ENCODE measurements at places on chromosomes 7 and 10.

DNA sequence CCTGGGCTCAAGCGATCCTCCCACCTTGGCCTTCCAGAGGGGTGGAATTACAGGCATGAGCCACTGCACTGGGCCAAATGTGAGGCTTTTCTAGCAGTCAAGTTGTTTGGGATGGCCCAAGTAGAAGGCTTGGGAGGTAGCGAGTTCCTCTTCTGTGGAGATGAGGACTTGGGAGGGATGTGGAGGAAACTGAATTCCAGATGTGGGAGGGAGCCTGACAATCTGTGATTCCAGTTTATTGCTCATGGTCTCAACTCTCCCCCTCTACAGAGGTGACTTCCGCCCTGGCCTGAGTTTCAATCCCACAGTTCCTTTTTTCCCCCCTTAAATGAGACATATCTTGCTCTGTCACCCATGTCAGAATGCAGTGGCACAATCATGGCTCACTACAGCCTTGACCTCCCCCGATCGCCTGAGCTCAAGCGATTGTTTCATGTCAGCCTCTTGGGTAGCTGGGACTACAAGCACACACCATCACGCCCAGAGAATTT lies 3.4 kb downstream of the STYXL1 start:
- DNase-seq: no peak

- no peak for DNase-seq
Observed at GRCh38 chr7:12518920-12519681, 51.4 kb upstream of the SCIN start.

DNA sequence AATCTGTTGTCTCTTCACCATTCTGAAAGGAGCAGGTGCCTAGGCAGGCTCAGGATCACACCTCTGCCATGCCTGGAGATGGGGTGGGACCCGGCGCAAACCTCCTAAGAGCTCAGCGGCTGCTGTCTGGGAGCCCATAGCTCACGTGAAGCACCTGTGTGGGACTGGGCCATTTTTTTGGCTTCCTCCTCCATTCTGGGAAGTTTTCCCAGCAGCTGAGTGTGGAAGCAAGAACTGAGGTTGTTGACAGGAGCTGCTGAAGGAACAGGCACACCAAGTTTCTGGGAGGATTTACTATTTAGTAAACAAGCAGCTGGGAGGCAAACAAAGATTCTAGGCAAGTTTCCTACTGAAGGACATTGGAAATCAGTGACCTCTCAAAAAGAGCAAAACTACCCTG lies 77.3 kb downstream of the FAM13C start:
- no peak for DNase-seq

GRCh38 chr7:93013446-93014061 lies 104.2 kb downstream of the SAMD9 start:
- DNase-seq: no peak

- DNase-seq: no peak
Observed at GRCh38 chr7:985915-986741, 3.1 kb downstream of the CYP2W1 start.

DNA sequence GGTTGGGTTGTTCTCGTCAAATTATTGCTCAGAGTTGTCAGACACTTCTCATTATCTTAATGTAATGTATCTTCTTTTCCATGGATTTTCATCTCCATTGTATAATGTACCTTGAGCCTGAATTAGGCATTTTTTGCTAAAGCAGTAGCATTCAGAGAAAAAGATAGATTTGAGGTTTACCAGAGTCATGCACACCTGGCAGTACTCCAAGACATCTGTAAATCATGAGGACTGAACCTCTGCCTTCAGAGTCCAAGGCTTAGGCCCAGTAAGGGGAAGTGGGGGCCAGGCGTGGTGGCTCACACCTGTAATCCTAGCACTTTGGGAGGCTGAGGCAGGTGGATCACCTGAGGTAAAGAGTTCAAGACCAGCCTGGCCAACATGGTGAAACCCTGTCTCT lies 624.3 kb upstream of the MBL2 start:
- no peak for DNase-seq

- peak; percentile 23 for DNase-seq
Observed at GRCh38 chr10:9010093-9010492, 955.6 kb downstream of the GATA3 start.

DNA sequence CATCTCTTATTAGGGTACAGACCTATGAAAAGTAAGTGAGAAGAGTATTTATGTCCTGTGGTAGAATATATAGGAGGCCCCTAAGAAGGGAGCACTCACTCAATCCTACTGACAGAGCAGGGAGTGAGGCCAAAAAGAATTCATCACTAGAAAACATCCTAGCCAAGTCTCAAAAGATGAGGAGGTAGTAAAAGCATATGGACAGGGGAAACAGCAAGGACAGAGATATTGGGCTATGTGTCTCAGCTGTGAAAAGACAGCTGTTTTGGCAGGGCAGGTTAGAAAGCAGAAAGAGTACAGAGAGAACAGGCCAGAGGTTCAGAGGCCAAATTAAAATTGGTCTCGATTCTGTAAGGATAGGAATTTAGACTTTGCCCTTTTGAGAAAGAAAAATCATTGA lies 548.3 kb upstream of the ANKRD30A start:
- DNase-seq: no peak

DNA sequence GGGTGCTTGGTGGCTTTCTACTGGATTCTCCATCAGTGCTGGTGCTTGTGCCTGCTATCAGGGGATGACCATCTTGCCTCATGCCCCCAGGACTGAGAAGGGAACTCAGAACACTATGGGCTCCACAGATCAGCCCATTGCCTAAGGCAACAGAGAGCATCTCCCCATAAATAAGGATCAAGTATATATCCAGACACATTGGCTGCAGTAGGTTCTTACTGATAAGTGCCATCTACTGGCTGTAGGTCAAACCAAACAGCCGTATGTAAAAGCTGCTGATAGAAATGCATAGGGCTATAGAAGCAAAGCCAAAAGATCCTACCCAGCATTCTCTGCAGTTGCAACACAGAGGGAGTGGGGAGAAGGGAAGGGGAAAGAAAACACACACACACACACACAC lies 153.7 kb downstream of the CDK14 start:
- no peak for DNase-seq

DNA sequence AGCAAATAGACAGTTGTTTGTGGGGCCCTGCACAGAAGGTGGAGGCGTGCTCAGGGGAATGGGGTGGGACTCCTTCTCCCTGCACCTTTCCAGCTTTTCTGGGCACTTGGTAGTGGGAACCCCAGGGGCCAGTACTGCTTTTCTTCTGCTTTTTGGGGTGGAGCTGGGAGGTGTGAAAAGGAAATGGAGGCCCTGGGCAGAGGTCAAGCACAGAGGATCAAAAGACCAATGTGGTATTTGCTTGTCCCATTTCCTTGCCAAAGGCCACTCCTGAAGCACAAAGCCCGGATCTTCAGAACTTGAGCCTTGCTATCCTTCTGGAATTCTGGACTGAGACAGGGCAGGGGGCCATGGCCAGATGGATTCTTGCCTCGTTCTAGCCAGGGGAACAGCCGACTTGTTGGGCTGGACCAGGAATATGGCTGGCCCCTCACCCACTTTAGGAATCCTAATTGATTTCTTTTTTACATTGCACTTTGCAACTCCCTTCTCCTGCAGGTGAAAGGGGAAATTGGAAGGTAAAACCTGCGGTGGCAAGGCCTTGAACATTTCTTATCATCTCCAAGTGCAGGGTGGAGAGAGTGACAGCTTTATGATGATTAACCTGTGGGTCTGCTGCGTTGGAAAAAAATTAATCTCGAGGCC lies 26.5 kb downstream of the ADRA2A start:
- no peak for DNase-seq

- no peak for DNase-seq
Observed at GRCh38 chr10:14945108-14945507, 8.8 kb downstream of the DCLRE1C start.

DNA sequence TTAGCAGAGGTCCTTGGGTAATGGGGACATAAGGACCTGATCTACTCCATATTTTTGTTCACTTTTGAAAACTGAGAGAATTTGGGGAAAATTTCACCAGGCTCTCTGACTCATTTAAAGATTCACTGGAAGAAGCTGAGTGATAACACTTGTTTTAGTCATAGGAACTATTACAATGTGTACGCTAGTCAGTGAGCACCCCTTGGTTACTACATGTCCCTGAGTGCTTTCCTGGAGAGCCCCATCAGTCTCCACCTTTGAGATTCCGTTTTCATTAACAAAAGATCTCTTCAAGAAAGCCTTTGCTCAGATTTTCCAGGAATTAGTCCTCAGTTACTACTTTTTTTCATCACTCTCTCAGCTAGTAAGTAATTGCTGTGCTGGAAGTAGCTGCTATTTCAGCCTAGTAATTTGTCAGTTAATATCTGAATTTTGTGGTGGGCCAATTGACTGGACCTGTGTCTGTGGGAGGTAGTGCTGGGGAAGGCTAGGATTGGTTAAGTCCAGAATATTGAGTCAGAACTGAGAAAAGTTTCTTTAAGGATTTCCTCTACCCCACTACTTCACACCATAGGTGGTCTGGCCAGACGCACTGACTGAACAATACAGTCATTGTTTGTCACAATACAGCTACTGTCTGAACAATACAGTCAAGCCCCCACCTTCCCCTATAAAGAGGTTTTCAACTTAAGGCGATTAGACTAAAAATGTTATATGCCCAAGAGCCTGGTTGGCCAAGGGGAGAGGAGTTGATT lies 235.0 kb downstream of the CCDC7 start:
- no peak for DNase-seq

- no peak for DNase-seq
Observed at GRCh38 chr10:63068246-63068645, 64.9 kb upstream of the NRBF2 start.

DNA sequence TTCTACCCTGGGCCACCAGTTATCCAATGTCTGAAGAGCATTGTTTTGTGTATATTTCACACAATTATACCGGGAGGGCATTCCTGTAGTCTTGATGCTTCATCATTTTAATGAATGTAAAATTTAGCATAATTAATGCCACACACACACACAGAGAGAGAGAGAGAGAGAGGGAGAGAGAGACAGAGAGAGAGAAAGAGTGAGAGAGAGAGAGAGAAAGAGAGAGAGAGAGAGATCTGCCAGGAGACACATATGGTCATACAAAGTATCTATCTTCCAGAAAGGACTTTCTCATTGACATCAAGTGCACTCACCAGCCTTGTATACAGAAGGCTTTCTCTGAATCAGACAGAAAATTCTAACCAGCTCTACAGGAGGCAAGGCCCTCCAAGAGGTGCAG lies 72.3 kb downstream of the KLF6 start:
- DNase-seq: no peak

DNA sequence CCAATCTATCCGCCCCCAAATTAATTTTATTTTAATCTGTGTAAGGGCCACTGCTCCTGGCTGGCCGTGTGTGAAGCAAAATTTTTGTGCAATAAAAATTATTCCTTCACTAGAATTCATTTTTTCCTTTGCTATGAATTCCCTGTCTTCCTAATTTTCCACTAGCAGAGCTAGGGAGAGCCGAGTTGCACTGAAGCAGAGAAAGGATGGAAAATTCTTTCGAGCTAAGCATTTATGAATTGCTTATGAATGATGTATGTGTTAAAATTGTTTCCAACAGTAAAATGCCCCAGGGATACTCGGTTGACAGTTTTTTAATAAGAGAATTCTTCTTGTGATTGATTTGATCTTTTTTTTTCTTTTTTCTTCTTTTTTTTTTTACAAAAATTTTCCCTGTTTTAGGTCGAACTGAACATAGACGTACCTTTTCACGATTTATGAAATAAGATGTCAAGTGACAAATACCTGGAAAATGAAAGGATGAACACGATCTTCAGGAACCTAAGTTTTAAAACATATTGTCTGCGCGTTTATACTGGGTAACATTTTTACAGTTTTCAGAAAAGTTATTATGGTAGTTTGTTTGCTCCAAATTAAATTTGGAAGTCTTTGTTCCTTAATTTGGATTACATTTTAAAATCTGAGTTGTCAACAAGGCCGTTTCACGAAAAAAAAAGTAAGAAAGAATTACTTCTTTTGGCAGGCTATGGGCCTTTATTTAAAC lies 288.8 kb upstream of the NFE2L3 start:
- no peak for DNase-seq

DNA sequence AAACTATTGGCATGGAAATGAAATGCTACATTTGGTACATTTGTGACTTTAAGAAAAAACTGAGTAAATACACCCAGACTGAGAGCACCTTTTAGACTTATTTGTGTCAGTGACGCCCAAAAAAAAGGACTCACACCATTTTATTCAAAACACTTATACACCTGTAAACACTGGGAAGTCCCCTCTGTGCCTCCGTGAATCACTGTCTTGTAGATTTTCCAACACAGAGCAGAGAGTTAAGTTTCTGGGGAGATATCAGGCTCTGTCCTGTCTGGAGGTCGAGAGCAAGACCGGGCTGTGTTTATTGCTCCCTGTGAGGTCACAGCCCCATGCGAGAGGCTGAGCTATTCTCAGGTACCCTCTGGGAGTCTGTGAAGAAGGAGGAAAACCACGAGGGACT lies 60.7 kb upstream of the TM9SF3 start:
- DNase-seq: no peak

DNA sequence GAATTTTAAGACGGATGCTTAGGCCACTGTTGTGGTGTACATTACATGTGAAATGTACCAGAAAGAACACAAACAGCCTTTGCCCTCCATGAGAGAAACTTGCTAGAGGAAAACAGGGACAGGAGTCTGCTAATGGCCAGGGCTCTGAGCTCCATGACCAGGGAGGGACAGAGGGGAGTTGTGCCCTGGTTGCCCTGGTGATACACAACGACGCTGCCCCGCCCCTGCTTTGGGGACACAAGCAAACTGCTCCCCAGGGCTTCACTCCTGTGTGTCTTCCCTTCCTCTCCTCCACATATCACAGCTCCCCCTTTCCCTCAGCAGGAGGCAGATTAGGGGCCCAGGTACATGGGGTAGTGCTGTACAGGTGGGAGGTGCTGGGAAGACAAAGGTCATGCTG lies 36.2 kb downstream of the AMPH start:
- DNase-seq: no peak

GRCh38 chr7:155107126-155107525 lies 37.0 kb downstream of the HTR5A start:
- no peak for DNase-seq

GRCh38 chr7:81273601-81274397 lies 354.9 kb upstream of the SEMA3C start:
- no peak for DNase-seq

- DNase-seq: no peak
Observed at GRCh38 chr10:132293201-132293812, 14.4 kb downstream of the STK32C start.

Measured in stimulated activated CD8-positive, alpha-beta memory T cell treated with anti-CD3 and anti-CD28 coated beads, Interleukin-15, amount 100 ng/mL, for 1 hour (primary cell).